ENCODE measurements at places on chromosomes 11 and 22. TPM values are rescaled to one million over a fixed set of nuclear protein-coding genes. Genes with fewer than 3 reads are reported as not detected.
A peak's percentile ranks its signal among the peaks of the same experiment; 100 is the strongest.

- no peak for DNase-seq
These were observed 97.7 kb downstream of the RBFOX2 start for GRCh38 chr22:35930933-35931332.

DNA sequence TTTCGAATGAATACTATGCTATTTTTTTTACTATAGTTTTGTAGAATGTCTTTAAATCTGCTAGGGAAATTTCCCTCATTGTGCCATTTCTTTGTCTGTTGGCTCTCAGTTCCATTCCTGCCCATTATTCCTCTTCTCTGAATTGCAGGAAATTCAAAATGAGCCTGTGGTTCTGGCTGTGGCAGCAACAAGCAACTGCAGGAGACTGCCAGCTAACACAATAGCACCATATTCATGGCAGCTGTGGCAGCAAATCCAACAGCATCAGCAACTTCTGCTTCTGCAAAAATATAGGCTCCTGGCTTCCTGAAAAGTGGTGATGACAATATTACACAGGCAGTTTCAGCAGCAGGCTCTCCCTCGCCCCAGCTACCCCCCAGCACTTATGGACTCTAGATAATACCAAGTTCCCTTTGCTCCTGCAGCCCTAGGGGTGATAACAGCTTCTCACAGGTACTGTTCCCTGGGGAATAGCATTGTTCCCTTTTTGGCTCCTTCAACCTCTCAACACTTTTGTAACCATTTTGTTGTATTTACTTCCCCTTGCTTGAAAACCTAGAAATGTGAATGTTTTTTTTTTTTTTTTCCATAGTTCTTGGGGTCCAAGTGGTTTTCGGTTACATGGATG is 9.3 kb downstream of the PATE4 start:
- no peak for DNase-seq

- no peak for DNase-seq
These were observed 235.6 kb upstream of the TENM4 start for GRCh38 chr11:79676396-79676795.

DNA sequence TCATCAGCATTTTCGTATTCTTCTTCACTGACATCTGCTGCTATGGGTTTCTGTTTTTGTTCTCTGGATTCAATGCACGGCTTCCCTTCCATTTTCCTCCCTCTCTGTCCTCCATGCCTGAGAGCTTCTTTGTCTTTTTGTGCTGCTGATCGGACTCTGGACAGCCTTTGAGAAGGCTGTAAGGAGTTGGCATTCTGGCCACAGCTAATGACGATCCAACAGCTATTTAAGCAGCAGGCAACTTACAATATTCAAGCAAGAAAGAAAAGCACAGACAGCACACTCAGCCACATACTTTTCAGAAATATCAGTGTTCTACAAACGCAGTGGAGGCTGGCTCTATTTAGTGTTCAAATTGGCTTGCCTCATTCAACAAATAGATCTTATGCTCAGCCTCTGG is 60.9 kb upstream of the ZC3H12C start:
- DNase-seq: no peak

GRCh38 chr22:20569059-20570058 is 61.9 kb downstream of the MED15 start:
- DNase-seq: peak; percentile 92

GRCh38 chr11:16310943-16311342 is 45.4 kb downstream of the SOX6 start:
- DNase-seq: no peak

OSBP2 gene
- 4.8 TPM for total RNA-seq

CASP12 gene
- total RNA-seq: 0.50 TPM
